NCI-H2081 treated with DMSO at 0.1 percent for 48 hours (cell line): ENCODE measurements at places on chromosomes 16 and 17.

DNA sequence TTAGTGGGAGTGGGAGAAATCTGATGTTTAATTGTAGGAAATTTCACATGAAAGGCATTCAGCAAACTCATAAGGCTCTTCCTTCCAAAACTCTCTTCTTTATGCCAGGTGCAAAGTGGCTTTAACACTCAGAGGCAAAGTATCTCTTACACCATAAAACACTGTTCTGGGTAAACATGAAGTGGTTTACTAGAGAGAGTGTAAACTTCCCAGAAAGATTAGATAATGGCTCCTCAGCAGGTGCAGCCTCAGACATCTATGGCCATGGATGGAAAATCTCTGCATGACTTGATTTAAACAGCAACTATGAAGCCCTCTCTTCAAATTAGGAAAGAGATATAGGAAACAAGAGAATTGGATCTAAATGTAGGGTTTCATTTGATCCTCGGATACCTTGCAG, 583.1 kb upstream of the SALL1 start:
- DNase-seq: no peak

DNA sequence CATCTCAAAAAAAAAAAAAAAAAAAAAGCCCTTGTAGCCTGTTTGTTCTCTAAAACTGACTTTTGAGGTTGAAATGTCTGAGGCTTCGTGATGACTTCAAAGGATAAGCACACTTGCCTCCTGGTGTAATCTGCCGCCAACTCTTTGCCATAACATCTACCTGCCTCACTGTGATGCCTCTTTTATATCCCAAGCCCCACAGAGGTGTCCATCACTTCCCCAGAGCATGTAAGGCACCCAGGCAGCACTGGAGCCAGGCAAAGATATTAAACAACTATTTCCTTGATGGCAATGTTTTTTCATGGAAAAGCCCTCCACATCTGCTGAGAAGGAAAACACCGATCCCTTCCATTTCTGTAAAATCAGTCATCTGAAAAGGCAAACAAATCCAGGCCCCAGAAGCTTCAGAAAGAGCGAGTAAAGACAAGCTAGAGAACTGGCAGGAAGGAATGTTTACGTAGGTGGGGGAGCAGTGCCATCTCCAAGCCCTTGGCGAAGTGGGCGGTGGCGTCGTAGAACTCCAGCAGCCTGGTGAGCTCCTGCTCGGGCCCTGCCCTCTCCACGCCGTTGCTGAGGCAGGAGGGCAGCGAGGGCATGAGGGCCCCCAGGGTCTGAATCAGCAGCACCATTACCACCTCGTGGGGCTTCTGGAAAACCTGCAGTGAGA, 28.6 kb downstream of the COG7 start:
- no peak for DNase-seq

GRCh38 chr17:68305142-68305541, 13.8 kb downstream of the ARSG start:
- no peak for DNase-seq

GRCh38 chr16:31464348-31464769, 5.1 kb downstream of the ARMC5 start:
- no peak for DNase-seq

GRCh38 chr17:1239210-1239609, 31.0 kb upstream of the BHLHA9 start:
- no peak for DNase-seq

DNA sequence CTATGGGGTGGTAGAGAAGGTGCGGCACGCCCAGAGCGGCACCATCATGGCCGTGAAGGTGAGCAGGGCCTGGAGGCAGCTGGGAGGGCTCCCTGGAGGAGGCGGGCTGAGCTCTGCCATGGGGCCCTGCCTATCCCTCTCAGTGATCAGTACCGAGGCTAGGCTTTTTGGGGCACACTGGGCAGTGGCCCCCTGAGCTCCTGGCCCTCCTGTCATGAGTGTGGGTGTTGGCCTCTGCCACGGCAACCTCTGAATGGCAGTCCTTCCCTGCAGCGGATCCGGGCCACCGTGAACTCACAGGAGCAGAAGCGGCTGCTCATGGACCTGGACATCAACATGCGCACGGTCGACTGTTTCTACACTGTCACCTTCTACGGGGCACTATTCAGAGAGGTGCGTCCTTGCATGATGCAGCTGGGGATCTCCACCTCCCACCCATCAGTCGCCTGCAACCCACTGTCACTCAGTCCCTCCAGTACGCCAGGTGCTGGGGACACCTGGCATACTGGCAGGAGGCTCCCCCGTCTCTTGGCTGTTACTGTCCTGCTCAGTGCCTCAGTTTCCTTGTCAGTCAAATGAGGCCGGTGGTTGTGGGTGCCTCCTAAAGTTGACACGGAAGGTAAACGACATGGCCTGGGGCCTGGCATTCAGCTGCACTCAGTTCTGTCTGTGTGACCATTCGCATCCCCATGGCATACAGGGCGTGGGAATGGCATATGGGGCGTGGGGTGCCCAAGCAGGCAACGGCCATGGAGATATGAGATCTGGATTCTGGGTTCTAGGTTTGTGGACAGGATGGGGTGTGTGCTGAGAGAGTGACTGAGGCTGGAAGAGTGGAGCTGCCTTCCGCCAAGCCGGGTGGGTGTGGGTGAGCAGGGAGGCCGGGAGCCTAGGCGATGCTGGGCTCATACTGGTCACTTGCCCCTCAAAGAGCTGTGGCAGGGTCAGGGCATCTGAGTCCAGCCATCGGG, 16.4 kb downstream of the MAP2K3 start:
- DNase-seq: no peak

DNA sequence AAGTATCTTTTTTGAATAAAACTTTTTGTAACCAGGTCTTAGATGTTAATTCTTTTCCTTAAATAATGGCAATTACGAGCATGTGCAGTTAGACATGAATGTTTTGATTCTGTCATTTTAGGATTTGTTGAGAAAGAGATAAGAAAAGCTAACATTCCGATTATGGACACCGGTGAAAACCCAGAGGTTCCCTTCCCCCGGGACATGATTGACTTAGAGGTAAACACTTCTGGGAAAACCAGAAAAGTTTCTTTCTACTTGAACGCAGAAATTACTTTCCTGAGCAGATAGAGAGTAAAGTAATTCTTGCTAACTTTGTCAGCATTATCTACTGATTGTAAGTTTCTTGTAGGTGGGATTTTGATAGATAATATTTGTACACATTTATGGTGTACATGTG, 9.2 kb downstream of the ATP6V0A1 start:
- no peak for DNase-seq

- no peak for DNase-seq
Observed at GRCh38 chr16:73717266-73717974, 579.2 kb upstream of the PSMD7 start.

DNA sequence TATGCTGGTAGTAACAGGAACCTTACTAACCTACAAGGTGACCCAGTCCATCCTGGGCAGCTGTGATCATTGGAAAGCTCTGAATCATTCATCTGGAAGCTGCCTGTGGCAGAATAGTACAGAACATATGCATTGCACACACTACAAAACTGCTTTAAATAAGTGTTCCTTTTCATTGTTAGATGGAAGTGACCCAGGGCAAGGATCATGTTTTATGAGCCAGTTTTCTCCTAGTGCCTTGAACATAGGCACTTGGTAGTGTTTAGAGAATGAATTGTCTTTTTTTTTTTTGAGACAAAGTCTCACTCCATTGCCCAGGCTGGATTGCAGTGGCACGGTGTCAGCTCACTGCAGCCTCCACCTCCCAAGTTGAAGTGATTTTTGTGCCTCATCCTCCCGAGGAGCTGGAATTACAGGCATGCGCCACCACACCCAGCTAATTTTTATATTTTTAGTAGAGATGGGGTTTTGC, 55.4 kb downstream of the TENT4B start:
- DNase-seq: no peak

DNA sequence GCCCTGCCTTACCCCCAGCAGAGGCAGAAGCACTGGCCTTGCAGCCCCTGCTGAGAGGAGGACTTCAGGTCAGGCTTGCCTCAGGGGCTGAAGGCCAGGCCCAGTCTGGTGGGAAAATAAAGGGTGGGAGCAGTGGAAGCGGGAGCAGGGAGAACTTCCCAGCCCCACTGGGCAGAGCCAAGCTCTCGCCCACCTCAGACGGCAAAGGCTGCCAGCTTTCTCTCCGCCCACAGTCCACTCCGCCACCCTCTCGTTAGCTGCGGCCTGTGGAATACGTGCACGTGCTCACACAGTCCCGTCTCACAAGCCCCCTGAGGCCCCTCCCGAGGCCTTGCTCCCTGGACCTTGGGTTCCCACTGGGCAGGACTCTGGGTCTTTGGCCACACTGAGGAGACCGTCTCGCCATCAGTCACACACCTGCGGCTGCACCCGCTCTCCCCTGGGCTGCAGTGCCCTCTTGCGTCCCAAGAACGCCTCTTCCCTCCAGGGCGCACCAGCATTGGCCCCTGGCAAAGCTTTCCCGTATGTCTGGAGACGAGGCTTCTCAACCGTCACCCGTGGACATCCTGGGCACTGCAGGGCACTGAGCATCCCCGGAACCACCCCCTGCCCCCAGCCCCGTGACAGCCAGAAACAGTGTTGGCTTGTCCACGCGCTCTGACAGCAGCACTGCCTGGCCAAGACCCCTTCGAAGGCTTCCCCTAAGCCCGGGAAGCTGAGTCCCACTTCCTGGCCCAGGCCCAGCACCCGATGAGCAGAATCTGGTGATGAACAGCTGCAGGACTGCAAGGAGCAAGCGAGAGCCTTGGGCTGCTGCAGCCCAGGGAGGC, 8.3 kb downstream of the MRPL28 start:
- DNase-seq: no peak

DNA sequence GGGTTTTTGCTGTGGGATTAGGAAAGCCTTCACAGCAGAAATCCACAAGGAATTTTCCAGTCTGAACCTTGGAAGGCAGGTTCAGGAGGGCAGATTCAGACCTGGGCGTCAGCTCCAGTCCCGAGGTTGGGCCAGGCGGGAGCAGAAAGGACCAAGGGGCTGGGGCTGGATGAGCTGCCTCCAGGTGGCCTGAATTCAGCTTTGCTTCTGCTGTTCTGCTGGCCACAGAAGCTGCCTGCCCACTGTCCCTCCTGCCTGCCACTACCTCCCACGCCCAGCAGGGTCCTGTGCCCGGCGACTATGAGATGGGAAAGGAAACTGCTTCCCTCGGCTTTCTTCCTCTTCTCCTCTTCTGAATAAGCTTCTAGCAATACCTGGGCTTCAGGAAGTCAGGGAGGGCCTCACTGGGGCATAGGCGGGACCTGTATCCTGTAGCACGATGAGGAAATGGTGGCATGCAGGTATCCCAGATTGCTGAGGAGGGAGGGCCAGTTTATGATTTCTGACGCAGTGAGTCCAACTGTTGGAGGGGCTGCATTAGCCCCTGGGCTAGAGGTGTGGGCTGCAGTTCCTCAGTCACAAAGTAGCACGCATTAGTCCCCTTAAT, 18.4 kb downstream of the TBX4 start:
- DNase-seq: no peak

DNA sequence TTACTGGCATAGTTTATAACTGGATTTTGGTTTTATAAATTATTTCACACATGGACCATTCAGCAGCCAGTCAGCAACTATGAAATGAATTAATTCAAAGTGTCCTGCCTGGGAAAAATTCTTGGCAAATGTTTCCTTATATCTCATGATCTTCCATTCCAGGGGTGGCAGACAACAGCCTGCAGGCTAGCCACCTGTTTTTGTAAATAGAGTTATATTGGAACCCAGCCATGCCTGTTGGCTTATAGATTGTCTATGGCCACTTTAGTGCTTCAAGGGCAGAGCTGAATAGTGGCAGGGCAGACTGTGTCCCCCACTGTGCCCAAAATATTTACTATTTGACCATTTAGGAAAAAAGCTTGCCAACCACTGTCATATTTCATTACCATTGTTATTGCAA, 613.7 kb downstream of the TMEM114 start:
- DNase-seq: no peak

DNA sequence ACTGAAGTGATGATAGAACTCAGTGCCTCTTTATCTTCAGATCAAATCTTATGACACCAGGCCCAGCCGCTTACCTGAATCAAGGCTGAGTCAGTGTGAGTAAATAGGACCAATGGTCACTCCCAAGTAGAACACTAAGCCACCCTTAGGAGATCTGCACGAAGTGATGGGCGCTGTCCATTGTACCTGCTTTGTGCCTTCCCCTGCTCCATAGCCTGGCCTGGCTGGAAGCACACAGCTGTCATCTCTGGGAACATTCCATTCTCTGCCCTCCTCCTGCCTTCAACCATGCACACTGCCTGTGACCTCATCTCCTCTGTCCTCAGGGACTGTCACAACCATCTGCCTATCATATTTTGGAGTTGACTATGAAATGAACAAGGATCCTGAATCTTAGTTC, 279.5 kb upstream of the ASIC2 start:
- DNase-seq: no peak

DNA sequence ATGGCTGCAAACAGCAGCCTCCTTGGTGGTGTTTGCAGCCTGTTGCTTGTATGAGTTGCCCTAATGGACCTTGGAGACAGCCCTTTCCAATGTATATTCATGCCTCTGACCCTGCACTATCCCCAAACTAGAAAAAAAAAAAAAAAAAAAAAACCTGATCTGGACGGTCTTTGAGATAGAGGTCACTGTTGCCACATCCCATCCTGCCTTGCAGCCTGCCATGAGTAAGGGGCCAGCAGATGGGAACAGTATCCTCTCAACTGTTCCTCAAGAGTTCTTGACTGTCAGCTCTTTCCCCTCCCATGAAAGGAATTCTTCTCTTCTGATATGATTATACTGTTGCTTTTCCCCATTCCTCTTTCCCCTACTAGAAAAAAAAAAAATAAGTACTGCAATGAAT, 152.4 kb downstream of the SSH2 start:
- DNase-seq: no peak

- DNase-seq: no peak
Observed at GRCh38 chr17:82006468-82007227, 16.0 kb downstream of the CENPX start.
